ENCODE measurements at places on chromosomes 1 and 21. TPM values are rescaled to one million over a fixed set of nuclear protein-coding genes. Genes with fewer than 3 reads are reported as not detected.

DNA sequence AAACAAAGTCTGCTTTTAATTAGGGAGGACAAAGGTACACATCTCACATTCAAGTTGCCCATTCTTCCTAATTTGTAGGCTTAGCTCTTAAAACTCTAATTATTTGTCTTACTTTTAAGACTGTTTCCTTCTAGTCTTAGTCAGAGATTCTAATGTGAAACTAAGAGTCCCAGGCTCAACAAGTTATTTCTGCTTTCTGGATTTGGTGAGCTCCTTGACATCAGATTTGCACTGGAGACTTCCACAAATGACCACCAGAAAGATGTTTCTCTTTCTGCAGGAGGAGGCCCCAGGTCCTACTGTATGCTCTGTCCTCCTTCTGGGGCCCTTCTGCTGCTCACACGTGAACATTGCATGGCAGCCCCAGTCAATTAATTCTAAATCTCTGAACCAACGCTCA is 194.2 kb upstream of the JUN start:
- H3K4me1 ChIP-seq, result peaks cover 23% of the 10 kb centered on the region
- H3K27me3 ChIP-seq, result peaks cover under 1% of the 10 kb centered on the region
- H3K4me3 ChIP-seq, result no peak overlapping the region
- no peak overlapping the region for H3K27ac ChIP-seq

Gene NR1I3
- not detected for total RNA-seq

Gene AMY2A
- not detected for total RNA-seq

DNA sequence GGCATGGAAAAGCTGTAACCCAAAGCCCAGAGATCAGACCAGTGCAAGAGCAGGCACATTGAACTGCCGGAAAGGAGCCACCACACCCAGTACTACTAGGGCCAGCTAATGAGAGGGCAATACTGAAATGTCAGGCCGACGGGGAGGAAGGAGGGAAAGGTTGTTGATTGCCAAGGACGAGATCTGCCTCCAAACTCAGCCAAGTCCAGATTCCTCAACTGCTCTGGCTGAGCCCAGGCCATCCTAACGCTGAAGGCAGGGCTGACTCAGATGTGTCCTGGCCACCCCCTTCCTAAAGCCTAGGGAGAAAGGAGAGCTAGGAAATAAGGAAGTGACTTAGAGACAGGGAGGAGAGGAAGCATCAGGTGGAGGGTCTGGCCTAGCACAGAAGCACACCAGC is 42.1 kb upstream of the IPO9 start:
- no peaks in the 10 kb centered on the region for H3K27me3 ChIP-seq
- H3K4me1 ChIP-seq, result peaks cover 13% of the 10 kb centered on the region
- no peak overlapping the region for H3K27ac ChIP-seq
- H3K4me3 ChIP-seq, result no peak overlapping the region
- no peaks in the 10 kb centered on the region for H3K36me3 ChIP-seq
- DNase-seq, result no peak

DNA sequence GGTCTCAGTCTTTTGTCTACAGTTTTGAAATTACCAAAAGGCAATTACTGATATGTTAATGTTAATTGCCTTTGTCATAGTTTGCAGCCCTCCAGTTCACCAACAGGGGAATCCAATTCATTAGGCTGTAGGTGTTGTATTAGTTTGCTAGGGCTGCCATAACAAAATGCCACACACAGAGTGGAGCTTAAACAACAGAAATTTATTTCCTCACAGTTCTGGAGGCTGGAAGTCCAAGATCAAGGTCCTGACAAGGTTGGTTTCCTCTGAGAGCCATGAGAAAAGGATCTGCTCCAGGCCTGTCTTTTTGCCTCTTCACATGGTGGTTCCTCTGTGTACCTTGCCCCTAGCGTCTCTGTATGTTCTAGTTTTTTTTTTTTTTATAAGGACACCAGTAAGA is 1.3 kb downstream of the RTCA start:
- no peaks in the 10 kb centered on the region for H3K27me3 ChIP-seq
- H3K4me1 ChIP-seq, result peaks cover 45% of the 10 kb centered on the region
- H3K4me3 ChIP-seq, result peak overlapping the region; percentile 100
- peaks cover 69% of the 10 kb centered on the region for H3K36me3 ChIP-seq
- H3K27ac ChIP-seq, result peak overlapping the region; percentile 99

DNA sequence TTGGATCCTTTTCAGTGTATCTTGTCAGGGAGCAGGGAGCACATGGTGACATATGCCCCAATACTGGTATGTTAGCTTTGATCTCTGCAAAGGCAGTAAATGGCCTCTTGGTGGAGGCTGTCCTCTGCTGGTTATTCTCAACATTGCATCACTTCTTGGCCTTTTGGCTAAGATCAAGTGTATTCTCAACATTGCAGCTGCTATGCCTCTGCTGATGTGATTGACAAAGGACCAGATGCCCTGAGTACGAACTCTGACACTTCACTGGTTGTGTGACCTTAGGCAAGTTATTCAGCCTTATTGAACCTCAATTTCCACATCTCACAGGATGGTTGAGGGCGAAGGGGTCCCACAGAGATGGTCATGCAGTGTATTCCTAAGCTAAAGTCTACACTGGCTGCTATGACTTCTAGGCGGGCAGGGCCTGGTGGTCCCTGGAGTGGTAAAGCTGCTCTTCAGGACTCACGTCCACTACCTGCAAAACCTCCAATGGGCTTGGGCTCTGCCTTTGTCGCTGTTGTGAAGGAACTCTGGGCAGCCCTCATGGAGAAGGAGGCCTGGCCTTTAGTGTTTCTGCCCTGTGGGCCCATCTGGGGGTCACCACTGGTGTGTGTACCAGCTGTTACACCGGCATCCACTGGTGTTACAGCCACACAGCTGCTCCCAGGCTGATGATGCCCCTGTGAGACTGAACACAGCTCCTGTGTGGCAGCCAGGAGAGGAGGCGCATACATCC is 64.8 kb downstream of the DNTTIP2 start:
- no peak overlapping the region for H3K4me3 ChIP-seq
- H3K27me3 ChIP-seq, result no peaks in the 10 kb centered on the region
- H3K36me3 ChIP-seq, result no peaks in the 10 kb centered on the region
- DNase-seq, result peak; percentile 71
- peaks cover 19% of the 10 kb centered on the region for H3K4me1 ChIP-seq

DNA sequence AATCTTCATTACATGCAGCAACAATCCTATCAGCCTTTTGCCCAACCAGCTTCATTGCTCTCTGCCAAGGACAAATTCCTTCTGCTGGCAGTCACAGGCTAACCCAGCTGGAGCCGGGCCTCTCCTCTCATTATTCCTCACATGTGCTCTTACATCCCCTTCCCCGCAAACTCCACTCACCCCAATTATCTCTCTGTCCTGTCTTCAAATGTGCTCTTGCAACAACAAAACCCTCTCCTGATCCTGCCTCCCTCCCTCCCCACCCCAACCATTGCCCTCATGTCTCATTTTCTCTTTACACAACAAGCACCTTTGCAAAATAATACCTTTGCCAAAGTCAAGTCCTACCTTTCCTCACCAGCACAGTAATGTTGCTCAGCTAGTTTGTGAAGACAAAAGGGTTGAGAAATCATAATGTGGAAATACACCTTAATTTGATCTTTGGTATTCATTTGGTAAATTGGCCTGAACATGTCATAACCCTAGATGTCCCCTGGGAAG is 36.0 kb upstream of the DHCR24 start:
- no peak overlapping the region for H3K4me3 ChIP-seq
- DNase-seq, result no peak
- no peaks in the 10 kb centered on the region for H3K4me1 ChIP-seq
- no peaks in the 10 kb centered on the region for H3K36me3 ChIP-seq

GRCh38 chr1:81703391-81703755 is 97.4 kb upstream of the ADGRL2 start:
- no peaks in the 10 kb centered on the region for H3K36me3 ChIP-seq
- no peak overlapping the region for H3K27ac ChIP-seq
- DNase-seq, result no peak
- no peak overlapping the region for H3K4me3 ChIP-seq

Gene PEAR1
- total RNA-seq, result 0.21 TPM

Gene HCRTR1
- not detected for total RNA-seq

Gene SYT11
- total RNA-seq, result 11.9 TPM

GRCh38 chr1:201137579-201138310 is 10.8 kb upstream of the ASCL5 start:
- H3K4me3 ChIP-seq, result no peak overlapping the region
- no peaks in the 10 kb centered on the region for H3K36me3 ChIP-seq
- no peaks in the 10 kb centered on the region for H3K27me3 ChIP-seq
- no peak for DNase-seq
- H3K27ac ChIP-seq, result no peak overlapping the region

DNA sequence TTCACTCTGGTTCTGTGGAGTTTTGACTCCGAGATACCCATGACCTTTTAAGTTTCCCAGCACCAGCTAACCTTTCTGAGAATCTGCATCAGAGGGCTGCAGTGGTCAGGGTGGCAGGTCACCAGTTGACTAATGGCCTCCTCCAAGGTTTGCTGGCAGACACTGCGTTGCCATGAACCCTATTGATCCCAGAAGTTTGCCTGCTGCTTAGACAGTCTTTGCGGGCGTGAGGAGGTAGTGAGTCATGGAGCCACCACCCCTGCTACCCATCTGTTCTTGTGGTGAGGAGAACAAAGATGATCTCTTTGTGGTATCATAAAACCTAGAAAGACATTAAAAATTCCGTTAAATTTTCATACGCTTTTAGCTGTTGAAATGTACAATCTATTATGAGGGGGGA is 180.4 kb downstream of the FGGY start:
- H3K4me3 ChIP-seq, result no peak overlapping the region
- DNase-seq, result peak; percentile 65
- H3K4me1 ChIP-seq, result peaks cover 19% of the 10 kb centered on the region
- peak overlapping the region; percentile 37 for H3K27ac ChIP-seq
- no peaks in the 10 kb centered on the region for H3K27me3 ChIP-seq

DNA sequence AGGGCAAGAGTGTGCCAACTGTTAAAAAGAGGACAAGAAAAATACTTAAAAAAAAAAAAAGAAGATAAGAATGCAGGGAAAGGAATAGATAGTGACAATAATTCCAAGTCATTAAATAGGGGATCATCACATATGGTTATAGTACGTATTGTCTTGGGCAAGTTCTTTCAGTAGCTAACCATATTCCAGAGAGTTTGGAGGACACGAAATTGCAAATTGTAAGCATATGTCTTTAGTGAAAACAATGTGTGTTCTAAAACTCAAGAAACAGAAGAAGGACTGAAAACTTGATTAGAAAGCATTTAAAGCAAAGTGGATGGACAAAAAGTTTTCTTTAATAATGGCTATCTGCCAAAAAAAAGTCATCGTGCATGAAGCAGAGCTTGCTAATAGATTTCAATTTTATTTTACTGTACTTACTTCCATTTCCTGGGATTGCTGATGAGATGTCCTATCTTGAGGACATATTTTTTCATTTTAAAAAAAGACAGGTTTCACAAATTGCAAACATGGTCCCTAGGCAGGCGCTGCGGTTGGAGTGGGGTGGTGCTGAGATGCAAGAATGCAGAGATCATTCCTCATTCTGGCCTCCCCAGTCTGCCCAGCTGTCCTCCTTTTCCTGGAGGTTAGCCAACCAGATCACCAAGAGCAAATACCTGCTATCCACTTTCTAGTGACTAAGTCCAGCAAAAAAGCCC is 11.9 kb downstream of the TSPAN2 start:
- peaks cover 2% of the 10 kb centered on the region for H3K4me1 ChIP-seq
- no peak overlapping the region for H3K27ac ChIP-seq
- H3K4me3 ChIP-seq, result no peak overlapping the region
- H3K27me3 ChIP-seq, result peaks cover 11% of the 10 kb centered on the region

DNA sequence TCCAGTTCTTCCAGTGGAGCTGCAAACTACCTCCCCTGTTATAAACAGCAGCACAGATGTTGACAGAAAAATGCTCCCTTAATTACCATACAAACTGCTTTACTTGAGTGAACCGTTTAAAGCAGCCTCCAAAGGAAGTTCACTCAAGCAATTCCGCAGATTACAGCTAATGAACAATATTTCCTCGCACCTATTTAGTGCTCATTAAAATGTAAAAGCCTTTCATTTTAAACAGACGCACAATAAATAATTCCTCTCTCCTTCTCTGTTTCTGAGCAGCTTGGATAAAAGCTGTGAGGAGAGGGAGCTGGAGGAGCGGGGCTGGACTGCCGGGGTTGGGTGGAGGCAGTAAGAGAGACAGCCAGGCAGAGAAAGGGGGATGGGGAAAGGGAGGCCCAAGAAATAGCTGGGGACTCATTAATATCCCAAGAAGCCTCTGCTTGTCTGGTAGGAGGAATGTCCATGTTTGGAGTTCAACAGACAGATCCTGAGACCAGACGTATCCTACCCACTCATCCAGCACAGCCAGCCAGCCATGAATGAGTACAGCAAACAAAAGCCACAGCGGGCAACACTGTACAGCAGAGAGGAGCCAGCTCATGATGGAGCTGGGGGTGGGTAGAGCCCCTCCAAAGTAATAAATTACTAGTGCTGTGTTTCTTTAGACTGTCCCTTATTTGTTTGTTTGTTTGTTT is 227.7 kb downstream of the GPATCH2 start:
- no peaks in the 10 kb centered on the region for H3K36me3 ChIP-seq
- H3K4me1 ChIP-seq, result no peaks in the 10 kb centered on the region
- no peak overlapping the region for H3K4me3 ChIP-seq
- no peak for DNase-seq
- no peak overlapping the region for H3K27ac ChIP-seq
- no peaks in the 10 kb centered on the region for H3K27me3 ChIP-seq

DNA sequence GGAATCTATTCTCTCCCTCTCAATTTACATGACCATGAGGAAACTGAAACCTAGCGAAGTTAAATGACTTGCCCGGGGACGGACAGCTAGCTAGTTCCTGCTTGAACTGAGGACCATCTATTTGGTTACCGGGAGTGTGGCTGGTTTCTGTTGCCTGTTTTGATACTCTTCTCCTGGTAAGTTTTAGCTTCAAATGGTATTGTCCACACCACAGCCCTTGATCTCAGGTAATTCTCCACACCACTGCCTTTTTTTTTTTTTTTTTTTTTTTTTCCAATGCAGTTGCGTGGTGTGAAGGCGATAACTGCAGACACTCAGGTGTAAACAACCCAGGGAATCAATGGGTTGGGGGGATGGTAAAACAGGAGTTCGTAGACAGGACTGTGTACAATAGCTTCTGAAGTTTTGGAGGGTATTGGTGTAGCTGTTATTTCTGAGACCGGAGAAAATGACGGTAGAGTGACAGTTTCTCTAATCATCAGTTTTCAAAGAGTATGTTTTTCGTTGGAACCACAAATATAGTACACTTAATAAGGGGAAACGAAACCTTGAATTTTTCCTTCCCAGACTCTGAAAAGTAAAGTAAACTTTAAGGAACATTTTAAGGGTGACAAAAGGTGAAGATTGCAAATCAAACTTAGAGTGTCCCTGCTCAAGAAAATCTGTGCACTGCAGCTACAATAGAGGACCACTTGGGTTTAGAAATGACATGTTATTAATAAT is 125.3 kb upstream of the CACYBP start:
- no peaks in the 10 kb centered on the region for H3K36me3 ChIP-seq
- H3K27ac ChIP-seq, result no peak overlapping the region
- DNase-seq, result no peak

DNA sequence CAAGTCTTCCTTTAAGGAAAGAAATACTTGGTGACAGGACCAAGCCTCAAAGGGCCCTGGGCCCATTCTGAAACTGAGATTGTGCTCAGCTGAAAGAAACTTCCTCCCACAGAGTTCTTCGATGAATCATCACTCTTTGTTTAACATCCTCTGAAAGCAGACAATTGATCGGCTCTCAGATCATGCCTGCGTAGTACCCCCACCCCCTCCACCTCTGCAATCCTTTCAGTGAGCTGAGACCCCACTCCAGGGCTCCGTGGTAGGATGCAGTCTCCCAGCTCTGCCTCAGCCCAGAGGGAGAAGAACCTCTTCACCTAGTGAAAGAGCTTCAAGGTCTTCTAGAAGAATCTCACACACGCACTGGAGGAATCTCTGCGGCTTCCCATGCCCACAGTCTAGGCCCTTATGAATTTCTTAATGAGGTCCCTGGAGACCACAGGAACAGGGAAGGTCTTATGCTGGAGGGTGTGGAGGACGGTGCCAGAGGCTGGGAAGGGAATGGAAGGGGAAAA is 104.9 kb upstream of the SOD1 start:
- H3K4me3 ChIP-seq, result no peak overlapping the region
- H3K36me3 ChIP-seq, result peaks cover 16% of the 10 kb centered on the region
- H3K27ac ChIP-seq, result peak overlapping the region; percentile 2
- H3K4me1 ChIP-seq, result peaks cover 48% of the 10 kb centered on the region
- peak; percentile 44 for DNase-seq

Gene GBP3
- total RNA-seq, result 18.9 TPM

Data from activated CD8-positive, alpha-beta T cell treated with anti-CD3 and anti-CD28 coated beads, Interleukin-2, amount 10 ng/mL, durations not matched to agents 7 days and 5 days (primary cell).